ENCODE measurements at places on chromosomes 3 and 15. TPM values are rescaled to one million over a fixed set of nuclear protein-coding genes. Genes with fewer than 3 reads are reported as not detected.

GRCh38 chr3:142664311-142664710 lies 59.5 kb upstream of the TRPC1 start:
- H3K4me3 ChIP-seq: no peak overlapping the region
- H3K36me3 ChIP-seq: no peaks in the 10 kb centered on the region
- no peaks in the 10 kb centered on the region for H3K27me3 ChIP-seq

DNA sequence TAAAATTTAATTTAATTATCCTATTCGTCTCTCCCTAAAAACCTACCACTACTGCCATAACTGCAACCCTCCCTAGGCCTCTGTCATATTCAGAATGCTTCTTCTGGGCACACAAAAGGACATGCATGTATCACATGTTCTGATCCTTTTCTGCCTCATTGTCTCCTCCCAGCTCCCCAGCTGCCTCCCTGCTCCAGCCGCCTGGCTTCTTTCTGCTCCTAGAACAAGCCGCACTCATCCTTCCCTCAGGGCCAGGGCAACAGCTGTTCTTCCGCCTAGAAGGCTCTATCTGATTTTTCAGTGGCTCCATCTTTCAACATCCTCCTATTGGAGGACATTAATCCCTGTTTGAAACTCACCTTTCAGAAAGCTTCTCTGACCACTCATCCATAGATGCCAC lies 38.6 kb downstream of the TMED3 start:
- no peak overlapping the region for H3K27ac ChIP-seq
- H3K4me3 ChIP-seq: no peak overlapping the region
- H3K27me3 ChIP-seq: no peaks in the 10 kb centered on the region
- peaks cover 3% of the 10 kb centered on the region for H3K36me3 ChIP-seq

GRCh38 chr15:78216276-78217104 lies 17.9 kb downstream of the ACSBG1 start:
- DNase-seq: no peak
- no peak overlapping the region for H3K4me3 ChIP-seq
- H3K36me3 ChIP-seq: no peaks in the 10 kb centered on the region
- peaks cover 5% of the 10 kb centered on the region for H3K27me3 ChIP-seq
- peaks cover 29% of the 10 kb centered on the region for H3K4me1 ChIP-seq

GRCh38 chr3:127834771-127835170 lies 12.5 kb upstream of the MGLL start:
- no peak overlapping the region for H3K4me3 ChIP-seq
- no peaks in the 10 kb centered on the region for H3K27me3 ChIP-seq
- peaks cover 5% of the 10 kb centered on the region for H3K36me3 ChIP-seq

DNA sequence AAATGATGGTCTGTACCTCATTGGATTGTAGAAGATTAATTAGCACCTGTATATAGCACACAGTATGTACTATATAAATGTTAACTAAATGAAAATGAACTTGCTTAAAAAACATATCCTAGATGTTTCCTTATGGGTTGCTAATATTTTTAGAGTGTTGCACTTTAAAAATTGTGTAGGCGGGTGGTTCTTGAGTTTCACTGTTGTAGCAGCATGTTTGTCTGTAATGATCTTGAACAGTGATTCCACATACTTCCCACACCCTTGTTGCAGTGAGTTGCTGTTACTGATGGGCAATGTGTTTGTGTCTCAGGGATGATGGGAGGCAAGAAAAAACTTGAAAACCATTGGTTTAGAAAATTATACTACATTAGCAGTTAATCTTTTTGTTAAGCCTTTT lies 22.0 kb downstream of the USP3 start:
- H3K36me3 ChIP-seq: peaks cover 3% of the 10 kb centered on the region
- H3K4me1 ChIP-seq: peaks cover 45% of the 10 kb centered on the region
- no peak overlapping the region for H3K27ac ChIP-seq
- no peaks in the 10 kb centered on the region for H3K27me3 ChIP-seq

GRCh38 chr3:58519668-58520402 lies 17.2 kb downstream of the ACOX2 start:
- H3K27me3 ChIP-seq: no peaks in the 10 kb centered on the region
- DNase-seq: no peak
- H3K4me1 ChIP-seq: peaks cover 22% of the 10 kb centered on the region
- H3K27ac ChIP-seq: no peak overlapping the region
- no peaks in the 10 kb centered on the region for H3K36me3 ChIP-seq

GRCh38 chr3:149967086-149967685 lies 3.5 kb downstream of the PFN2 start:
- no peak for DNase-seq
- peaks cover 26% of the 10 kb centered on the region for H3K36me3 ChIP-seq
- no peaks in the 10 kb centered on the region for H3K27me3 ChIP-seq

- no peak overlapping the region for H3K4me3 ChIP-seq
- H3K27ac ChIP-seq: no peak overlapping the region
- no peak for DNase-seq
- no peaks in the 10 kb centered on the region for H3K4me1 ChIP-seq
- H3K36me3 ChIP-seq: no peaks in the 10 kb centered on the region
Observed at GRCh38 chr15:86906376-86906775, 826.7 kb downstream of the AGBL1 start.

GRCh38 chr3:114378760-114379159 lies 84.9 kb downstream of the TIGIT start:
- no peak overlapping the region for H3K27ac ChIP-seq
- peaks cover 17% of the 10 kb centered on the region for H3K36me3 ChIP-seq
- DNase-seq: no peak
- no peak overlapping the region for H3K4me3 ChIP-seq

- H3K27me3 ChIP-seq: no peaks in the 10 kb centered on the region
- H3K36me3 ChIP-seq: peaks cover 16% of the 10 kb centered on the region
- DNase-seq: no peak
- no peak overlapping the region for H3K27ac ChIP-seq
Observed at GRCh38 chr15:74593122-74593521, 22.5 kb upstream of the CLK3 start.

DNA sequence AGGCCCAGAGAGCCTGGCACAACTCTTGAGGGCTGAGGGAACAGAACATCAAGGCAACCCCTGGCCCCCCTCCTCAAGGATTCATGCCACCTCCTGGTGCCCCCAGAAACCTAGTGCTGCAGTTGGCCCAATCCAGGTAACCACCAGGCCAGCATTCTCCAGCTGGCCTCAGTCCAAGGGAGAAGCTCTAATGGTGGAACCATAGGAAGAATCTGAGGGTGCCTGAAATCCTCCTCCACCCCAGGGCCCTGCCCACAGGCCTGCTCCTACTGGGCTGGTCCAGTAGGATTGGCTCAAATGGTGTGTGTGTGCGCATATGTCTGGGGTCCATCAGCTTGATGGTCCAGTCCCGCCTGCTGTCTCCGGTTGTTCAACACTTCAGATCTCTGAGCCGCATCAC lies 7.7 kb downstream of the HYAL2 start:
- H3K36me3 ChIP-seq: peaks cover 7% of the 10 kb centered on the region
- no peaks in the 10 kb centered on the region for H3K27me3 ChIP-seq
- no peak overlapping the region for H3K4me3 ChIP-seq
- H3K4me1 ChIP-seq: peaks cover 15% of the 10 kb centered on the region

- H3K27ac ChIP-seq: no peak overlapping the region
- H3K4me1 ChIP-seq: peaks cover 28% of the 10 kb centered on the region
- no peaks in the 10 kb centered on the region for H3K36me3 ChIP-seq
- H3K27me3 ChIP-seq: no peaks in the 10 kb centered on the region
- DNase-seq: no peak
Observed at GRCh38 chr3:150020527-150020926, 49.8 kb upstream of the PFN2 start.

- H3K36me3 ChIP-seq: peaks cover 17% of the 10 kb centered on the region
- no peak for DNase-seq
- H3K27me3 ChIP-seq: no peaks in the 10 kb centered on the region
- peak overlapping the region; percentile 86 for H3K27ac ChIP-seq
- H3K4me1 ChIP-seq: peaks cover 49% of the 10 kb centered on the region
- no peak overlapping the region for H3K4me3 ChIP-seq
Observed at GRCh38 chr15:85702321-85703101, 92.2 kb downstream of the KLHL25 start.

DNA sequence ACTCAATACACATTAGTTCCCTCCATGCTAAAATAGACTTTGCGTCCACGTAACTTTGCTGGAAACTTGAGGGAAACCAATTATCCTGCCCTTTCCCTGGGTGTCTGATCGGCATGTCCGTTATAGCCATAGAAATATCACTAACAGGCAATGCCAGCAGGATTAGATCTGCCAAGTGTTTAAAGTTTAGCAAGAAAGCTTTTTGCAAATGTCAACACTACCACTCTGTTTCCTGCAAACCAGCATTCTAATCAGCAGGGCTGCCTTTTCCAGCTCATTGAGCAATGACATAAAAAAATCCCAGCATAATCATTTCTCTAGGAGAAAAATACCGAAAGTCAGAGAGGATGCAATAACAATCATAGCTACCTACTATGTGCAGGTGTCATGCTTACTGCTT lies 60.9 kb downstream of the NOX5 start:
- DNase-seq: no peak
- no peak overlapping the region for H3K27ac ChIP-seq
- no peak overlapping the region for H3K4me3 ChIP-seq
- no peaks in the 10 kb centered on the region for H3K27me3 ChIP-seq
- peaks cover 15% of the 10 kb centered on the region for H3K4me1 ChIP-seq

DNA sequence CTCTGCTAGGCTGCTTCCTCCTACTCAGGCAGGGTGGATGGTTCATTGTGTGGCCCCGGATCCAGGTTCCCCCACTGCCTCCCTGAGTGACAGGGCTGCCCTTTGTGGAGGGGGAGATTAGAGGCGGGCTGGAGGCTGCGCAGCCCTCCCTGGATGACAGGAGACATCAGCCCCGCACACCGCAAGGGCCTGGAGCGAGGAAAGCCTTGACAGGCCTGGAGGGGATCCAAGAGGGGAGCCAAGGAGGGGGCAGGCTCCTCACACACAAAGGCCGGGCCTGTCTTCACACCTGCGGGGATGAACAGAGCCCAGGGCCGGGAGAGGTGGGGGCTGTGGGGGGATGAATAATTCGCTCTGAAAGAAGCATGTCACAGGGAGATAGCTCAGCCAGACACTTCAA lies 72.9 kb downstream of the RPN1 start:
- H3K27me3 ChIP-seq: peaks cover 3% of the 10 kb centered on the region
- DNase-seq: no peak
- H3K4me3 ChIP-seq: no peak overlapping the region
- H3K36me3 ChIP-seq: no peaks in the 10 kb centered on the region

DNA sequence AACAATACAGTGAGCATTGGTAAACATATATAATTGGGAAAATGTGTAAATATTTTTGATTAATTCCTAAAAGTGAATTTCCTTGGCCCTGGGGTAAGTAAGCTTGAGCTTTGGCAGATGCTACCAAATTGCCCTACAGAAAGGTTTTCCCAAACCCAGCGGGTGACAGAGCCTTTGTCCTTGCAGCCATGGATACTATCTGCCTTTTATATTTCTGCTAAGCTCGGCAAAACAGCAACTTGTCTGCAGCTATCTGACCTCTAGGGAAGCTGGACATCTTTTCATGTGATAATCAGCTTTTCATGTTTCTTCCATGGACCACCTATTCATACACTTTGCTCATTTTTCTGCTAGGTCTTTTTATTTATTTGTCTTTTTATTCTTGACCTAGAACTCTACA lies 64.7 kb upstream of the SEC22A start:
- no peak for DNase-seq
- H3K27ac ChIP-seq: no peak overlapping the region
- H3K36me3 ChIP-seq: peaks cover 22% of the 10 kb centered on the region
- H3K4me3 ChIP-seq: no peak overlapping the region
- H3K27me3 ChIP-seq: no peaks in the 10 kb centered on the region
- no peaks in the 10 kb centered on the region for H3K4me1 ChIP-seq

DNA sequence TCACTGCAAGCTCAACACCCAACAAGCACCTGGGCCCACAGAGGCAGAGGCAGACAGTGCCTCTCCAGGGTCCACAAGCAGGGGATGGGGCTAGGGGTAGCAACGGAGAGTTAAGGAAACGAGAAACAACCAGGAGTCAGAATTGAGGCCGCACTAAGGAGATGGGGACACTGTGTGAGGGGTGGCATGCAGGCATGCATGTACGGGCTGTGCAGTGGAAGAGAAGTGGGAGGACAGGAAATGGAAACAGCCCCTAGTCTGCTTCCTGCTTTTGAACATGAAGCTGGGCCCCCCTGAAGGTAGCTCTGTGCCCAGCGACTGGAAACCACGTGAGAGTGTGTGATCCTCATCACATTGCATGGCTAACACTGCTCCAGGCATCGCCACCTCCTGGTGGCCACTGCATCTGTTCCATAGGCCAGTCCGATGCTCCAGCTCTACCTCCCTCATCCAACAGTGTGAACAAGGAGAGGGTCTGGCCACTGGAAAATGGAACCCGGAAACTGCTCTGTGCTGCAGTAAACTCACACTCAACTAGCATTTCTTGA lies 44.0 kb downstream of the XXYLT1 start:
- H3K4me3 ChIP-seq: no peak overlapping the region
- DNase-seq: peak; percentile 56
- peaks cover 2% of the 10 kb centered on the region for H3K36me3 ChIP-seq
- H3K27me3 ChIP-seq: no peaks in the 10 kb centered on the region
- peaks cover 42% of the 10 kb centered on the region for H3K4me1 ChIP-seq

DNA sequence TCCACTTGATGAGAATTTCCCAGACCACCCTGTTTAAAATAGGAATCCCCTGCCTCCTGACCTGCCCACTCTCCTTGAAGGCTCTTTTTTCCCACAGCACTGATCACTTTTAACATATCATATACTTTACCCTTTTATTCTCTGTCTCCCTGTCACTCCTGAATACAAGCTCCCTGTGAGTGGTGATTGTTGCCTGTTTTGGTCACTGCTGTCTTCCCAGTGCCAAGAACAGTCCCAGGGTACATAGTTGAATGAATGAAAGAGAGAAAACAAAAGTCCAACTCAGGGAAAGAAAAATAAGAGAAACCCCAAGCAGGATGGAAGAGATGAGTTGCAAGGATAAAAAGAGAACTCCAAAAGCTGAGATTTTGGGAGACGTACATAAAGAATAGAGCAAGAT lies 500.3 kb upstream of the LMCD1 start:
- H3K4me1 ChIP-seq: no peaks in the 10 kb centered on the region
- DNase-seq: no peak
- no peak overlapping the region for H3K27ac ChIP-seq
- no peaks in the 10 kb centered on the region for H3K36me3 ChIP-seq

GRCh38 chr3:166785876-166786275 lies 594.2 kb downstream of the ZBBX start:
- no peaks in the 10 kb centered on the region for H3K4me1 ChIP-seq
- DNase-seq: no peak
- no peak overlapping the region for H3K27ac ChIP-seq
- no peaks in the 10 kb centered on the region for H3K27me3 ChIP-seq
- no peak overlapping the region for H3K4me3 ChIP-seq

GRCh38 chr15:85825719-85826118 lies 31.0 kb upstream of the KLHL25 start:
- H3K4me3 ChIP-seq: no peak overlapping the region
- no peak overlapping the region for H3K27ac ChIP-seq
- peaks cover 8% of the 10 kb centered on the region for H3K27me3 ChIP-seq
- no peaks in the 10 kb centered on the region for H3K4me1 ChIP-seq

The SAMD7 gene
- not detected for total RNA-seq

The TM6SF1 gene
- total RNA-seq: 5.9 TPM

The GUCA1C gene
- total RNA-seq: not detected

The GOLGA8J gene
- not detected for total RNA-seq

The SERPINI2 gene
- total RNA-seq: not detected

The PLA2G4D gene
- not detected for total RNA-seq

The ANP32A gene
- 155 TPM for total RNA-seq

The NEO1 gene
- total RNA-seq: 25.5 TPM

The PDE8A gene
- 23.7 TPM for total RNA-seq

The GOLGA6L7 gene
- total RNA-seq: not detected

The C2CD4A gene
- total RNA-seq: not detected

The EFL1 gene
- 15.8 TPM for total RNA-seq
